ENCODE measurements at places on chromosomes 7 and 10. TPM values are rescaled to one million over a fixed set of nuclear protein-coding genes. Genes with fewer than 3 reads are reported as not detected.

The MLXIPL gene
- 7.2 TPM for total RNA-seq

The FAM13C gene
- total RNA-seq, result not detected

The PPP1R17 gene
- not detected for total RNA-seq

The CCL26 gene
- total RNA-seq, result not detected

DNA sequence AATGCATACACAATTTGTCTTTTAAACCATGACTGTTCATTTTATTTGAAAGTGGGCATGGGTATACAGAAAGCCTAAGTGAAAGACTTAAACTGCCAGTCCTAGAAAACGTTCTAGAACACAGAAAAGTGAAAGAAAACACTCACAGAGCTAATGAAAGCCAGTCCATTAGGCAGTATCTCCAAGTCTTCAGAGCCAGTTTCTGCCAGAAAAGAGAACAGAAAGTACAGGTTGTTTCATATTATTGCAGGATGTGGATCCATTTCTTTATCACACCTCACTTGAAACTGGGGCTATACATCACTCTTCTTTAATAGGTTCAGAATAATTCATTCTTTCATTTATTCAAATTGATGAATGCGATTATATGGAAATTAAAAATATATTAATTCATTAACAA is 7.7 kb downstream of the PON1 start:
- no peak for DNase-seq

DNA sequence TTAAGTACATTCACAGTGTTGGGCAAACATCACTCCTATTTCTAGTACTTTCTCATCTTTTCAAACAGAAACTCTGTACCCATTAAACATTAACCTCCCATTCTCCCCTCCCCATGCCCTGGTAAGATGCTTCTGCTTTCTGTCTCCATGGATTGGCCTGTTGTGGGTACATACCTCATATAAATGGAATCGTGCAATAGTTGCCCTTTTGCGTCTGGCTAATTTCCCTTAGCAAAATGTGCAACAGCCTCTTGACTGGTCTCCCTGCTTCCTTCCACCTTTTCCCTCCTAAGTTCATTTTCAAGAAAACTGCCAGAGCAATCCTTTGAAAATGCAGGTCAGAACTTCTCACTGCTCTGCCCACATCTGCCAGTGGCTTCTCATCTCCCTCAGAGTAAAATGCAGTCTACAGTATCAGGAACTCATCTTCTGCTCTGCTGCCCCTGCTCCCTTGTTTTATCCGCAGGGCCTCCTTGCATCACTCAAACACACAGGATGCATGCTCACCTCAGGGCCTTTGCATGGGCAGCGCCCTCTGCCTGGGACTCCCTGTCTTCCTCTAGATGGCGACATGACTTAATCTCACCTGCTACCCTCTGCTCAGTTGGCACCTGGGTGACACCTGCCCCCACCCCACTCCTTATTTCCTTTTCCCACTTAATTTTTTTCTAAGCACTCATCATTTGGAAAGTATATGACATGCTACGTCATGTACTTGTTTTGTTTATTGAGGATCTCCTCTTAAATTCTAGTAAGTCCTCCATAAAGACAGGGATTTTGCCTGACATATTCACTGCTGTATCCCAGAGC is 44.3 kb upstream of the ECHDC3 start:
- DNase-seq, result no peak

Measured in Panc1 (cell line).